CD8-positive, alpha-beta memory T cell (primary cell): ENCODE measurements at places on chromosomes 3 and 15. TPM values are rescaled to one million over a fixed set of nuclear protein-coding genes. Genes with fewer than 3 reads are reported as not detected.

The PPARG gene
- total RNA-seq, result 0.74 TPM

The PCYT1A gene
- 61.0 TPM for total RNA-seq

The WDR49 gene
- total RNA-seq, result 0.74 TPM

The CHRNA3 gene
- not detected for total RNA-seq

GRCh38 chr3:112377568-112378071 is 44.7 kb downstream of the CD200 start:
- no peak for DNase-seq

DNA sequence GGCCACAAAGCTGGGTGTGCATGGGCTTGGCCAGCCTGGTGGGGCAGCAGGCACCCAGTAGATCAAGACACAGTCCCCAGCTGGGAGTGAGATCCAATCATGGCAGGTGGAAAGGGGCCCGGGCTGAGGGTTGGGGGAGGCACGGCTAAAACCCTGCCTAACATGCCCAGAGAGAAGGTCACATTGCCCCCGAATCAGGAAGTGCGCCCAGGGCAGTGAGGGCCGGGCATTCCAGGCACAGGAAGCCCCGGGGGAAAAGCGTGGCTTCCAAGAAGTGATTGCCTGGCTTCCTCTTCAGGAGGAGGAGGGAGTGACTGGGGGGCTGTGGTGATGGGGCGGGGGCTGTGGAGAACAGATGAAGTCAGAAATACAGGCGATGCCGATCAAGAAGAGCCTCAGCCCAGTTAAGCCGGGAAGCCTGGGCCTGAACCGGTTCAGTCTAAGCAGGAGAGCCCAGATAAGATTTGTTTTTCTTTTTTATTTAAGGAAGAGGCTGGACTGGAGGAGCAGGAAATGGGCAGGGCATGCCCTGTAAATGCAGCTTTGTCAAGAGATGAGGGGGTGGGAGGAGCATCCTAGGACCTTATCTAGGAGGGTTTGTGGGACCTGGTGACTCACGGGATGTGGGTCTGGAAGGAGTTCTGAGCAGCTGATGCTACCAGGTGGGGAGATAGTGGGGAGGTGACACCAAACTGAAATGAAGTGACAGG is 83.9 kb downstream of the CHSY1 start:
- no peak for DNase-seq

DNA sequence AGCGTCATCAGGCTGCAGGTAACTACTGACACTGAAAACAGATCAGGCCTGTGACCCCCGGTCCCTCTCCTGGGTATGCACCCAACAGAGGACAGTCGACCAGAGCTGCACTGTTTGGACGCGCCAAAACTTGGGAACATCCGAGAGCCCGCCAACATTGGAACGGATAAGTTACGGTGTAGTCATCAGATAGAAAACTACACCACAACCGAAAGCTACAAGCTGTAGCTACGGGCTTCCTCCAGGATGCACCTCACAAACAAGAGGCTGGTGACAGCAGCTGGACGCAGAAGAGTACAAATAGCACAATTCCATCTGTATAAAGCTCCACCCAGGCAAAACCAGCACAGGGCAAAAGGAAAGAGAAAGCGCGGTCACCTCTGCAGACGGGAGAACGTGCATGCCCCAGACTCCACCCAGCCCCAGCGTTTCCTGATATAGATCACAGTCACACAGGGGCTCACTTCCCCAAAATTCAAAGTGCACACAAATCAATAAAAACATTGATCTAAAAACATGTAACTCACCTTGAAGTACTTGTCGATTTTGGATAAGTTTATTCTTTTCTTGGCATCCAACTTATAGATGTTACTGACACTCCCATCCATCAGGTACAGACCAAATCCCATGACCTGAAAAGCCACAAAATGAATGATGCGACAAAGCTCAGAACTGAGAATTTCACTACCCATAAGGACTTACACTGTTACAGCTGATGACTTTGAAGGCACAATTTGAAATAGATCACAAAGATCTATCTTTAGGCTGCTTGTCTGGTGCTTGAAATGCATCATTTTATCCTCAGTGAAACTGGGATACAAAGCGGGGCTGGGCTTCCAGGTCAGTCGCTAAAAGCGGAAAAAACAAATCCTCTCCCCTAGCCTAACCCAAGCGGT is 43.3 kb downstream of the CYFIP1 start:
- DNase-seq, result no peak

- DNase-seq, result no peak
These were observed 502.5 kb upstream of the NAALADL2 start for GRCh38 chr3:174356596-174356995.

GRCh38 chr3:163261056-163261455 is 1764.4 kb downstream of the OTOL1 start:
- DNase-seq, result no peak

GRCh38 chr15:87121336-87121735 is 1041.7 kb downstream of the AGBL1 start:
- no peak for DNase-seq
